Epithelial cell of proximal tubule (primary cell): ENCODE measurements at places on chromosomes 1 and 21. TPM values are rescaled to one million over a fixed set of nuclear protein-coding genes. Genes with fewer than 3 reads are reported as not detected.

Gene NPHP4
- total RNA-seq, result 7.5 and 8.8 TPM in 2 replicates

Gene RYR2
- total RNA-seq, result 0.58 and 0.63 TPM in 2 replicates

Gene TINAGL1
- 215 and 230 TPM in 2 replicates for total RNA-seq

Gene TAS1R3
- not detected in 2 replicates for total RNA-seq

Gene MYCBP
- total RNA-seq, result 25.5 and 27.5 TPM in 2 replicates

Gene LCE1A
- total RNA-seq, result not detected in 2 replicates

Gene ZSCAN20
- 3.1 and 4.0 TPM in 2 replicates for total RNA-seq

DNA sequence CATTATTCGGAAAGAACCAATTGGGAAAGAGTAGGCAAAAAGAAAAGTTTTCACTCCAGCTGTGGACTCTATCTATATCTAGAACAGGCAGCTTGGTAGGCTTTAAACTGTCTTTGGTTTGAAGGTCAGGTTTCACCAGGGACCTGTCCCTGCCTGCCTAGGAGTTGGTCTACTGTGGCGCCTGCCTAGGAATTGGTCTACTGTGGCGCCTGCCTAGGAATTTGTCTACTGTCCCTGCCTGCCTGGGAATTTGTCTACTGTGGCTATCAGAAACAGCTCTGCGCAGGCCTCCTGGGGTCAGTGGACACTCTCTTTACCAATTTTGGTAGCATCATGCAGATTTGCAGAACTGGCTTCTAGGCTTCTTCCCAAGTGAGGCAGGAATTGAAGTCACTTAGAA is 13.8 kb downstream of the USP25 start:
- no peak for DNase-seq

DNA sequence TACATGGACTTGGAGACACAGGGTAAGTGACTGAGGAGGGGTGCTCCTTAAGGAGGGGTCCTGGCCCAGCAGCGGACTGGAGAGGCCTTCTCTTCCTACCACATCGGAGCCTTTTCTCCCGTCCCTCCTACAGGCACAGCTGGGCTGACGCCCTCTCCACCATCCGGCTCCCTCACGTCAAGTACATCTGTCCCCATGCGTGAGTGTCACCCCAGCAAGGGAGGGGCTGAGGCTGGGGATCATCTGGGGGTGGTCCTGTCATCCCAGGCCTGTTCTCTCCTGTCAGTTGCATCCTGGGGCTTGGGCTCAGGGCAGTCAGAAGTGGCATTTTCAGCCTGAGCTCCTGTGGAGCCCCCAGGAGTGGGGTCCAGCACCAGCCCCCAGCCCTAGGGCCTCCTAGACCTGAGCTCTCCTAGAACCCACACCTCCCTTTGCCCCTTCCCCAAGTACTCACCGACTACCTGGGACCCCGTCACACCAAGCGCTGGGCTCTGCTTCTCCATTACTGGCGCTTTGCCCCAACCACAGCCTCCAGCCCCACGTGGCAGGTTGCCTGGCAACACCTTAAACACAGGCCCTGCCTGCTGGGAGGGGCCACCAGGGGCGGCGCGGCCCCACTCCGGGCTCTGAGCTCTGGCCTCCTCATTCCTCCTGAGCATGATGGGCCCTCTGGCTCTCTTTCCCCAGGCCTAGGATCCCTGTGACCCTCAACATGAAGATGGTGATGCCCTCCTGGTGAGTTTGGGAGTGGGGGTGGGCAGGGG is 2.3 kb downstream of the LYPLA2 start:
- DNase-seq, result no peak

- no peak for DNase-seq
These were observed 107.2 kb downstream of the RGS2 start for GRCh38 chr1:192916021-192916420.
